ENCODE measurements at places on chromosomes 1 and 21. TPM values are rescaled to one million over a fixed set of nuclear protein-coding genes. Genes with fewer than 3 reads are reported as not detected.

- DNase-seq = no peak
These were observed 55.5 kb downstream of the TGFBR3 start for GRCh38 chr1:91830242-91831131.

Gene B4GALT3
- 58.9 TPM for polyA plus RNA-seq

GRCh38 chr1:70891051-70891843, 156.4 kb downstream of the PTGER3 start:
- no peak for DNase-seq

- no peak for DNase-seq
These were observed 58.9 kb downstream of the LRRC40 start for GRCh38 chr1:70146488-70146887.

Gene CELA2A
- polyA plus RNA-seq = not detected

DNA sequence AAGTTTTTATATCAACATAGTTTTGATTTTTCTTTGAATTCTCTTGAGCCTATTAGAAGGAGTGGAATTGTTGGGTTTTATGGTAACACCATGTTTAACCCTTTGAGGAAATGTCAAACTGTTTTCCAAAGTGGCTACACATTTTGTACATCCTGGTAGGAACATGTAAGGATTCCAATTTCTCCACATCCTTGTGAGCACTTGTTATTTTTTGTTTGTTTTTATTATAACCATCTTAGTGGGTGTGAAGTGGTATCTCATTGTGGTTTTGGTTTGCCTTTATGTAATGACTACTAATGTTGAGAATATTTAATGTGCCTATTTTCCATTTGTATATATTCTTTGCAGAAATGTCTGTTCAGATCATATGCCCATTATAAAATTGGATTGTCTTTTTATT, 120.5 kb downstream of the FGGY start:
- no peak for DNase-seq

DNA sequence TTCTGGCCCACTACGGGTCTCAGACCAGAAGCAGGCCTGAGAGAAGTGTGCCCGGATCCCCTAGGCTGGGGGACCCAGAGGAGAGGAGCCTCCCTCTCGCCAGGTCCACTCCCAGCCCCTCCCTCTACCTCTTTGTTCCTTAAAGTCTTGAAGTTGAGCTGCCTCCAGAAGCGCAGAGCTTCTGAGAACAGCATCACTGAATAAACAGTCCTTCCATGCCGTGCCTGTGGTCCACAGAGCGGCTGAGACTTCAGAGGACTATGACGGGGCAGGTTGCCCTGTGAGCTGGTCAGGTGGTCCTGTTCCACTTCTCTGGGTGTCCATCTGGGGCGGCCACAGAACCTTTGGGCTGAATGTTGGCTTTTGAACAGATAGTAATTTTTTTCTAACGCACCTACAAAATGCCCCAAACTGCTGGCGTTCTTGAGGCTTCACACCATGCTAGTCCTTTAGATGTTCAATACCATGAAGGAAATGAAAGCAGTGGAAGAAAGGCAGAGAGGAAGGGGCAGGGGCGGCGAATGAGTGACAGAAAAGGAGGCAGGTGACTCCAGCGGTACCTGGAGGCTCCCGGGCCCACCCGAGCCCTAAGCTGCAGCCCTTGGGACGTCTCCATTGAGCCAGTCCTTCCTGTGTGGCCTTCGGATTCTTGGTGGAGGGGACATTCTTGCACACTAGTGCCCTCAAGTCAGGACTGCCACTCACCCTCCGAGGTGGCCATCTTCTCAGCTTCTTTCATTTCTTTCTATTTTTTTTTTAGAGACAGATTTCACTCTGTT, 239.3 kb upstream of the VAMP3 start:
- DNase-seq = no peak

GRCh38 chr1:231986631-231987336, 360.2 kb downstream of the DISC1 start:
- no peak for DNase-seq

- no peak for DNase-seq
These were observed 263.4 kb downstream of the NPHP4 start for GRCh38 chr1:5728663-5729355.

Gene HP1BP3
- 221 TPM for polyA plus RNA-seq

Gene SPAG17
- not detected for polyA plus RNA-seq

Gene FCRL2
- not detected for polyA plus RNA-seq

DNA sequence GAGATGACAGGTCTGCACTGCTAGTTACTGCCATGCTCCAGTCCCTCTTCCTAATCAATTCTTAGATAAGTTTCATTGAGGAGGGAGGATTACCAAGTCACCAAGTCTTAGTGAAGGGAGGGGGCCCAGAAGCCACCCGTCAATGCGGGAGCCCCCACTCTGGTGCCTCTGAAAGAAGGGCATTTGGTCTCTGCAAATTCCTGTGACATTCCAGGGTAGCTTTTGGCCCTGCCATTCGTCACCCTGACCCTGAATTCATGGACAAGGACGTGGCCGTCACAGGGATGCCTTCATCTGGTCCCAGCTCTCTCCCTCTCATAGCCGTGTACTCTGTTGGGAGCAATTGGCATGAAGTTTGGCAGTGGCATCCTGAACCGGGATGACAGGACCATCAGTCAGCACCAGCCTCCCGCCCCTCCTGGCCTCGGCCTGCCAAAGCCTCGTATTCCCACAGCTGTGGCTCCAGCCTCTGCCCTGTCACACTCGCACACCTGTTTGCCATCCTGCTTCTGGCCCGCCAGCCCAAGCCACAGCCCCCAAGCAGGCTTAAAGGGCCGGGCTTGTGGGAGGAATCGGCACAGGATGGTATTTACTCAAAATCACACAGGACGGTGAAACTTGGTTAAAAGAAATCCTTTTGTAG, 150.7 kb downstream of the CLIC6 start:
- no peak for DNase-seq

DNA sequence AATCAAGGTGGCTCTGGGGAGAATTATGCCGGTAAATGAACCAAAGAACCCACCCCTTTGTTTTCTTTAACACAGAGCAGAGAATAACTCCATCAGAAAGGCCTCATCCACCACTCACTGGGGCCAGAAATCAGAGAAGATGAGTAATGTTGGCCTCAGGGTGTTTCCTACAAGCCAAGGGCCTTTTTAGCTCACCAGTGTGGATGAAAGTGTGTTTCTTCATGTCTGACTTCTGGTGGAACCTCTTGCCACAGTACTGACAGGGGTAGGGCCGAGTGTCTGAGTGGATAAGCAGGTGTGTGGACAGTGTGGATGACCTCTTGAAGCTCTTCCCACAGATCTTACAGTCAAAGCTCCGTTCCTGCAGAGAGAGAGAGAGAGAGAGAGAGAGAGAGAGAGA, 8.3 kb downstream of the GFI1 start:
- DNase-seq = no peak

GRCh38 chr1:220789532-220790147, 2.9 kb downstream of the MTARC1 start:
- no peak for DNase-seq

GRCh38 chr1:26168410-26169197, at the start of gene C1orf232:
Gene C1orf232, minus strand, starts transcription at chr1:26168963. Its CDS starts 464 bp downstream, at chr1:26168499.
- DNase-seq = no peak

DNA sequence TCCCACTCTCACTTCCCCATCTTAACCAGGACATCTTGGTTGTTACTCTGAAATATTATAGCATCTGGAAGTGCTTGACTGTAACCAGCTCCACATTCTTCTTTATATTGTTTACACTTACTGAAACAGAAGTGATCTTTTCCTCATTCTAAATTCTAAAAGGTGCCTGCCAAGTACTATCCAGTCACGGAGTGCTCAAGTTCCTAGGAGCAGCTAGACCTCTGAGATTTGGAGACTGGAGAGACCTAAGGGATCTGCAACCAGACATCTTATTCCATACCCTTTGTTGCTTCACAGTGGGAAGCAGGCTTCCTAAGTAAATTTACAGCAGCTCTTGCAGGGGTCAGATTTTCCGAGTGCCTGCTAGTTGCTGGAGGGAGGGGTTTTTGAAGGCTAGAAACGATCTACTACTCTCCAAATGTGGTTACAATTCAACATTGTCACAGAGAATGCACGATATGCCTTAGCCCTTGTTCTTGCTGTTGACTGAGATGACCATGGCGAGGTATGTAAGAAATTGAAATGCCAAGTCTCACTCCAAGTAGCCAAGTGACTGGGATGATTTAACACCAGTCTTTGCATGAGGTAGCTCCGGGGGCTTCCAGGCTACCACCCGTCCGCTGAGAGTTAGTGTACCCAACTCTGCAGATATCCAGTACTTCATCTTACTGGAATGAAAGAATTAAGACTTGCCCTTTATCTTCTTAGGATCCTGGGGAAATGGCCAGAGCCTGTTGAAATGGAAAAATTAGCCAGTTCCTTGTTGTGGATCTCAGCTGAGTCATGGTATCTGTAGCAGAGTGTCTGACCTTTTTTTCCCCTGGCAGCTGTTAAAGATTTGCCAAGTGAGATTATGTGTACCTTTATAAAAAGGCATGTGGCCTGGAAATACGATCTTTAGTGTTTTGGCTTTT, 150.8 kb downstream of the MAST2 start:
- DNase-seq = no peak

DNA sequence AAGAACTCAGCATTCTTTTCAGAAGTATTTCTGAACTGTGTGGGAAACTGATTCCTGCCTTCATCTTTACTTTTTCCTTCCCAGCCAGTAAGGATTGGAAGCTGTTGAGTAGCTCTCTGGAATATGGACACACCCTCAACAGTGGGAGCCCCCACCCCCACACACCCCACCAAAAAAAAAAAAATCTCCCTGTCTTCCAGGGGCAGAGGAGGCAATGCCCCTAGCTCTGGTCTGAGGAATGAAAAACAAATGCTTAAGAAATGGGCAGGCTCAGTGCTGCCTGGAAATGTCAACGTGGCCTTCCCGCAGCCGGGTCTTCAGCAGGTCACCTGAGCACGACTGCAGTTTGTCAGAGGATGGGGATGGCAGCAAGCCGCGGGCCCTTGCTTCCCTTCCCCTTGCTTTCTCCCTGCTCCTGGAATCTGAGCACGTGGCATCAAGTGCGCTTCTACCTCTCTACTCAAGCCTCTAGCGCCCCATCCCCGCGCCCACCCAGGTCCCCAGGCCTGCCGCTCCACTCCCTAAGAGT, 479 bp downstream of the RGS16 start:
- no peak for DNase-seq

GRCh38 chr1:59410457-59410856, 113.6 kb downstream of the FGGY start:
- DNase-seq = no peak
